Amniotic stem cell (primary cell): ENCODE measurements at places on chromosomes 3 and 15.

GRCh38 chr15:96549136-96549535 lies 218.6 kb downstream of the NR2F2 start:
- no peak for DNase-seq

DNA sequence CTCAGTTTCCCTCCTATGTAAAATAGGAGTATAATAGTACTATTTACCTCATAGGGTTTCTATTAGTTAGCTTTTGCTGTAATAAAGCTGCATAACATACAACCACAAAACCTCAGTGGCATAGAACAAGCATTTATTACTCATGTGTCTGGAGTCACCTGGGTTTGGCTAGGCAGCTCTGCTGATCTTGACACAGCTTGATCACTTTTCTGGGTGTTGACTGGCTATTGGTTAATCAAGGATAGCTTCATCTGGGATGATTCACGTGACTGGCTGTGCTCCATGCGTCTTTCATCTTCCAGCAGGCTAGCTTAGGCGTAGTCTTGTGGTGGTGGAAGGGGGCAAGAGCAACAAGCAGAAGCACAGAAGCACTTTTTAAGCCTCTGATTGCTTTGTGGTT lies 112.6 kb downstream of the SQOR start:
- DNase-seq: no peak

- DNase-seq: no peak
These were observed 85.0 kb downstream of the FAM81A start for GRCh38 chr15:59522988-59523461.

- DNase-seq: peak; percentile 78
These were observed 27.6 kb downstream of the PLXNB1 start for GRCh38 chr3:48402281-48402732.

- DNase-seq: no peak
These were observed 31.6 kb upstream of the SEMA3F start for GRCh38 chr3:50123394-50124051.
